ENCODE measurements at places on chromosomes 5 and 9. TPM values are rescaled to one million over a fixed set of nuclear protein-coding genes. Genes with fewer than 3 reads are reported as not detected.

The PLAC8L1 gene
- not detected for total RNA-seq

The LAMC3 gene
- total RNA-seq: 0.43 TPM

The ARL10 gene
- 13.4 TPM for total RNA-seq

The ANKRD55 gene
- under 0.01 TPM for total RNA-seq

The SLC45A2 gene
- not detected for total RNA-seq

The LIFR gene
- total RNA-seq: 40.2 TPM

The SLC6A19 gene
- total RNA-seq: not detected

The ARL14EPL gene
- not detected for total RNA-seq

The CDH9 gene
- total RNA-seq: not detected

The ALDOB gene
- total RNA-seq: not detected

The SCGB3A2 gene
- not detected for total RNA-seq

The GFI1B gene
- total RNA-seq: 0.32 TPM

The TAS2R1 gene
- 0.32 TPM for total RNA-seq

The RMRP gene
- 163,599 TPM for total RNA-seq

The UBE2QL1 gene
- total RNA-seq: not detected

The ZBED3 gene
- total RNA-seq: 2.6 TPM

The CDC14B gene
- total RNA-seq: 13.2 TPM

The NDST1 gene
- 87.2 TPM for total RNA-seq

The RFESD gene
- 1.6 TPM for total RNA-seq

The OLFM1 gene
- 0.64 TPM for total RNA-seq

The CCDC183 gene
- 0.32 TPM for total RNA-seq

Data from fibroblast of villous mesenchyme (primary cell).